ENCODE measurements at places on chromosomes 6 and 20. TPM values are rescaled to one million over a fixed set of nuclear protein-coding genes. Genes with fewer than 3 reads are reported as not detected.

The PCSK2 gene
- total RNA-seq: 0.10 TPM

The WTAP gene
- 63.1 TPM for total RNA-seq

The FGD2 gene
- 0.04 TPM for total RNA-seq

The MUC21 gene
- total RNA-seq: not detected

The STK35 gene
- total RNA-seq: 39.8 TPM

GRCh38 chr6:140845701-140846100 is 1287.0 kb upstream of the GJE1 start:
- DNase-seq: no peak

GRCh38 chr20:1392443-1392692 is 486 bp downstream of the FKBP1A start:
- no peak for DNase-seq

DNA sequence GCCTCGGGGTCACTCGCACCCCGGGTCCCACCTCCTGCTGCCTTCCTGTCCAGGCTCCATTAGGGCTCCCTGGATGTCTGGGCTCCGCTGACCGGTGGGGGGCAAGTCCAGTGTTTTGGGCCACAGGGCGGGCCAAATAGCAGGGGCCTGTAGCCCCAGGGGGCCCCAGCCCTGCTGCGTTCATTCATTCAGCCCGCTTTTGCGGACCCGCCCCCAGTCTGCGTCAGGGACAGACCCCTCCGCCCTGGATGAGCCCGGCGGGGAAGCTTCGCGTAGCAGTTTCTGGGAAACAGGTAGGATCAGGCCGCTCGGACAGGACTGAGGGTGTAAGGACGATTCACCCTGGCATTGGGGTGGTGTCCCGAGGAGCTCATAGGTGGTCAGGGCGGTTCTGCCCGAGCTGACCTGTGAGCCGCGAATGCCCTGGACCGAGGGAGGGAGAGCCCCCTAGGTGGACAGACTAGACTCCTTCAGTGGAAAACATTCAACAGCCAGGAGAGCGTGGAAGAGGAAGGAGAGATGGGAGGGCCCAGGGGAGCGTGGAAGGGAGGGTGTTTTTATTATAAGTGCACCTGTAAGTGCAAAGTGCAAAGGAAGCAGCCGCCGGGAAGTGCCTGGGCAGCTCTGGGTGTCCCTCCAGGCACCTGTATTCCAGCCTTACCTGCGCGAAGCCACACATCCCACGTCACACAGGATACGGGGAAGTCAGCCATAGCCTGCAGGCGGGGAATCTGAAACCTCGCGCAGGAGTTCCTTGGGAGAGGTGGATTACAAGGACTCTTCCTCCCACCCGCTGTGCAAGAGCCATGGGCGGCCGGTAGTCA is 662 bp downstream of the ENTPD6 start:
- peak; percentile 79 for DNase-seq

DNA sequence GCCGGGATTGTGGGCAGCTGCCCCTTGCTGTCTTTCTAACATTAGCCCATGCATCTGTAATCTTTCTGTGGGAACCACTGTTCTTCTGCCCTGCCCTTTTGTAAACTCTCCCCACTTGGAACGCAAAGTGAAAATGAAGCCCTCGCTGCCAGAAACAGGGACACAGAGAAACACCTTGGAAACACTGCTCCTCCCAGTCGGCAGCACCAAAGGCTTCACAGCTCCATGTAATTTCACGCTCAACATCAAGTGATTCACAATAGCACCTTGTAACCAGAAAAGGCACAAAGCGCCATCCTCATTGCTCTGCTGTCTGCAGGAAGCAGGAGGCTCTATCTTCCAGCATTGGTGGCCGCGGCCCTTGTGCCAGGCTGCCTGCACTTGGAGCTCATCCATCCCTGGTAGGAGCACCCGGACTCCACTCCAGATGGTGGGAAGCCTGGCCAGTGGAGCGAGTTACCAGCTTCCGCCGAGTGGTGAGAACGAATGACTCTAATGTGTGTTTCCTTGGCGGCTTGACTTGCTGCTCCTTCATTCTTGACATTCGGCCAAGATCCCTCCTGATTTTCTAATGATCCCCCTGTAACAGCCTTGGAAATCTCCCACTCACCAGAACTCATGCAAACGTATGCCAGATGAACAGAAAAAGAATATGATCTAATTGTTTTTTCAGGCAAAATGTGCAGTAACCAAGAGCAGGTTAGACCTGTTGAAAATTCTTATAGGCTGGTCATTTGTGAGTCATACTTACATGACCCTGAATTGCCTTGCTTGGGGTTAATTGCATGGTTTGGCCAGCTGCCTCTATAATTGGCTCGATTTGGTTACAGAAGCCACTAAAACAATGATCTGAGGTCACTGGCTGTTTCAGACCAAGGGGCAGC is 169.1 kb upstream of the CDYL start:
- no peak for DNase-seq

DNA sequence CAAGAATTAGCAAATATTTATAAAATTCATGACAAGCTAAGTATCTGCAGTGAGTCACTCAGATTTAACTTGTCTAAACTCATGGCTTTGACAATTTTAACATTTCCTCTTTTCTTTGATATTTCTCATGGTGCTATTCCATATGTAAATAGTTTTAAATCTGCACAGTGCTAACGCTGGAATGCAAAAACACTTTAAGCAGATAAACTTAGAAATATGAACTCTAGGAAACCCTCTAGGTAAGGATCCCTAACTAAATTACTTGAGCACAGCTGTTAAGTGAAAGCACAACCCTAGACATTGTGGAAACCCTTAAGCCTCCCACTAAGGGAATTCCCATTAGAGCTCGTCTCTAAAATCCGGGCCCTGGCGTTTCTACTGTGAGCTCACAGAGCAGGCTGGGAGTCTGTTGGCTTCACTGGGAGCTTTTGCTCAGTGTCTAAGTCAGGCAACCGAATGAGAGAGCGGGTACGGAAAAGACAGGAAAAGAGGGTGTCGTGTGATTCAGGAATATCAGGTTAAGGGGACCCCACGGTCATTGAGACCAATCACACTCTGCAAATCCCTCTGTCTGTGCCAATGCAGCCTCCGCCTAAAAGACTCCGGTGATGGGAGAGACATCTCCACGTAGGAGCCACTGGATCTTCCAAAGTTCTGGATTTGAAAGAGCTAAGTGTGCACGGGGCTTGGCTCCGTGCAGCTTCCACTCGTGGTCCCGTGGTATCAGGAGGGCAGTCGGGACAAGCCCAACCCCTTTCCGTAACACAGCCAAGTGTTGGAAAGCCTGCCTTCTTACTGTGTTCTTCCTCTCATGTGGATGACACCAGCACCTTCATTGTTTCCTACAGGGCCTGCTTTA is 112.3 kb upstream of the RPS6KA2 start:
- no peak for DNase-seq

GRCh38 chr6:5280920-5281319 is 19.6 kb downstream of the FARS2 start:
- no peak for DNase-seq

- no peak for DNase-seq
These were observed 25.9 kb upstream of the TULP4 start for GRCh38 chr6:158286413-158286812.

All from H7 (cell line).